Karpas-422 (cell line): ENCODE measurements at places on chromosomes 1 and 21.

- DNase-seq = no peak
Observed at GRCh38 chr1:159908031-159908940, 8.3 kb upstream of the CFAP45 start.

DNA sequence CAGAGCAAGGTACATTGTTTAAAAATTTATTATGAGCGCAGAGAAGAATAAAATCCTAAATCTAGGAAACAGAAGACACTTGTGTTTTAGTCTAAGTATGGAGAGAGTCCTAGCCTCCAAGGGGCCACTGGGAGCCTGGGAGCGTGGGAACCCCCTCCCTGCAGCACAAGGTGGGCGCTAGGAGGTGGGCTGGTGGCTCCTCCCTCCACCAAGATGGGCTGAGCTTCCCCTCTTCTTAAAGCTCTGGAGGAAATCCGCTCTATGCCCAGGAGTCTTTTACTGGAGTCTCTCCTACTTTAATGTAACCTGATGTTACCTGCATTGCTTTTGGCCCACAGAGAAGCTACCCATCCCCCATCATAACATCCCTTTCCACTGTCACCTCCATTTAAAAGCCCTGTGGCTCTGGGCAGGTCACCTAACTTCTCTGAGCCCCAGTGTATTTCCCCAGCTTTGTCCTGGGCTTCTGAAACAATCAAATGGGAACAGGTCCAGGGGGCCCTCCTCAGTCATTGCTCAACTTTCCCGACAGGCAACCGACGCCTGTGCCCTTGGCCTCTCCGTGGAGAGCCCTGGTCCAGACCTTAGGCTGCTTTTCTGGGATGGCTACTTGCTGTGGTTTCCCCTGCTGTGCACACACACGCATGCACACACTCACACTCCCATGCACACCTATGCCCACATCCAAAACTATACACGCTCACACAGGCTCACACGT, 181.5 kb downstream of the NPHP4 start:
- no peak for DNase-seq

GRCh38 chr1:153293851-153294250, 18.9 kb downstream of the PGLYRP3 start:
- DNase-seq = no peak

GRCh38 chr1:153253693-153254092, 5.8 kb upstream of the LORICRIN start:
- no peak for DNase-seq

DNA sequence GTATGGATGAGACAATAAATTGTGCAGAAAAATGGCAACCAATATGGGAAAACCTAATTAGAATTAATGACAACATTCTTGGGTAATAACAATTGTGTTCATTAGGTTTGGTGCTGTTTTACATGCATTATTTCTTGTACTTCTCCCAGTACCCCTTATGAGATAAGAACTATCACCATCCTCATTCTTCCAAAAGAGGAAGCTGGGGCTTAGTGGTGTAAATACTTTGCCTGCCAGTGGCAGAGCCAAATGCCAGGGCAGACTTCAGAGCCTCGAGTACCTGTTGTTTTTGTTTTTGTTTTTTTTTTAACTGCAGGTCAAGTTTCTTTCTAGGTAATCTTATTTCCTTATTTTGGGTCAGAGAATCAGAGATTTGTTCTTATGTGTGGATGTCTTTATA, 206.4 kb downstream of the RHOU start:
- DNase-seq = no peak

GRCh38 chr1:109158433-109158832, 44.5 kb downstream of the ELAPOR1 start:
- DNase-seq = no peak

GRCh38 chr1:65729259-65729658, 63.4 kb upstream of the PDE4B start:
- DNase-seq = no peak

DNA sequence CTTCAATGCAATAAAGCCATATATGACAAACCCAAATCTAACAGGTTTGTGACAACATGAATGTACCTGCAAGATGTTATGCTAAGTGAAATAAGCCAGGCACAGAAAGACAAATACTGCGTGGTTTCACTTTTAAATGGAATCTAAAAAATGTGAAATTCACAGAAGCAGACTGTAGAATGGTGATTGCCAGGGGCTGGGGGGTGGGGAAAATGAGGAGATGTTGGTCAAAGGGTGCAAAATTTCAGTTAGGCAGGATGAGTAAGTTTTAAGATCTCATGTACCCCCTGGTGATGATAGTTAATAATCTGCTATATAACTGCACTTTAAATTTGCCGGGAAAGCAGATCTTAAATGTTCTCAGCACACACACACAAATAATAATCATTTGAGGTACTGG, 160.5 kb downstream of the PTBP2 start:
- DNase-seq = no peak
